ENCODE measurements at places on chromosomes 4 and X.

GRCh38 chrX:39724544-39724943 is 373.2 kb downstream of the BCOR start:
- no peak for DNase-seq

DNA sequence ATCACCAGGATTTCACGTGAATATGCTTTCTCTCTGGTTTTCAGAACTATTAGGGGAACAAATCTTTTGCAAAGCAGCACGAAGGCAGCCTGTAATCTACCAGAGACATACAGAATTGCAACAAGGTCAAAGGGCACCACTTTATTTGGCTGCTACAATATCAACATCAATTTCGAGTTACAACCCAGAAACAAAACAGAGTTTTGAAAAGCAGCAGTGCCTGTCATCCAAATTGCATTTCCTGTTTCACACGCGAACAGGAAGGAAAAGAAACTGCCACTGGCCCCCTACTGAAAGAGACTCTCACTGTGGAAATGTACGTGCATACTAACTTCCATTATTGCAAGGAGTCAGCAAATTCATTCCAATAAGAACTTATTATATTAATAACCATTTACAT is 17.1 kb upstream of the C1QTNF7 start:
- DNase-seq = no peak

GRCh38 chr4:54677416-54677815 is 19.7 kb downstream of the KIT start:
- DNase-seq = no peak

GRCh38 chr4:23278845-23279244 is 586.1 kb downstream of the GBA3 start:
- no peak for DNase-seq

GRCh38 chrX:126770179-126770578 is 49.4 kb upstream of the PRR32 start:
- DNase-seq = no peak

DNA sequence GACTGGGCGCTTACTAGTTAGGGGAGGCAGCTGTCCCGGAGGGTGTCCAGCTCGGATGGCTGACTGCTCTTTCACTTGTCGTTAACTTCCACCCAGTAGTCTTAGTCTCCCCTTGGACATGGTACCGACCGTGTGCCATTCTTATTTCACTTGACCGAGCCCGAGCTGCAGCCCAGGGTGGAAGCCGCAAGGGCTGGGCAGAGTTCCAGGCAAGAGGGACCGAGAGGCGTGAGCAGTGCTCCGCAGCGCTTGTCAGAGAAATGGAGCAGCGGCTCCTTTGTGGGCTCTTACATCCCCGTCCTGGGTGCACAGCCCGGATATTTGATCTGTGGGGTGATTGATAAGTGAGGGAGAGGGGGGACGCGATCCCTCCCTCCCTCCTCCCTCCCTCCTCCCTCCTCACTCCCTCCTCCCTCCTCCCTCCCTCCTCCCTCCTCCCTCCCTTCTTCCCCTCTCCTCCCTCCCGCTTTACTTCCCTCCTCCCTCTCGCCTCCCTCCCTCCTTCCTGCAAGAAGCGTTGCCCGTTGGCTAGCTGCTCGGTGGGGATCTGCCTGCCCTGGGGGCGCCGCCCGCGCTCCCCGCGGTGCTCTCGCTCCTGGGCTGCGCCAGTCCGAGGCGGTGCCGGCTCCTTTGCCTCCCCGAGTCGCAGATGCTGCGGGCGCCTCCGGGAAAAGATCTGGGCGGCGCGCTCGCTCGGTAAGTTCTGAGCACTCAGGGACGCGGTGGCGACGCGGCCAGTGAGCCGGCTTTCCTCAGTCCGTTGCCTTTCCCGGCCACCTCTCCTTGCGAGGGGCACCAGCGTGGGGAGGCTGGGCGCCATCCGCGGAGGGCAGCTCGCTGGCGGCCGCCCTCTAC is at the start of gene SLITRK2:
TSS of gene SLITRK2 (plus strand) at position 499 of the 855 bp plus-strand sequence. CDS start 4,597 bp downstream, outside the sequence.
- DNase-seq = no peak

DNA sequence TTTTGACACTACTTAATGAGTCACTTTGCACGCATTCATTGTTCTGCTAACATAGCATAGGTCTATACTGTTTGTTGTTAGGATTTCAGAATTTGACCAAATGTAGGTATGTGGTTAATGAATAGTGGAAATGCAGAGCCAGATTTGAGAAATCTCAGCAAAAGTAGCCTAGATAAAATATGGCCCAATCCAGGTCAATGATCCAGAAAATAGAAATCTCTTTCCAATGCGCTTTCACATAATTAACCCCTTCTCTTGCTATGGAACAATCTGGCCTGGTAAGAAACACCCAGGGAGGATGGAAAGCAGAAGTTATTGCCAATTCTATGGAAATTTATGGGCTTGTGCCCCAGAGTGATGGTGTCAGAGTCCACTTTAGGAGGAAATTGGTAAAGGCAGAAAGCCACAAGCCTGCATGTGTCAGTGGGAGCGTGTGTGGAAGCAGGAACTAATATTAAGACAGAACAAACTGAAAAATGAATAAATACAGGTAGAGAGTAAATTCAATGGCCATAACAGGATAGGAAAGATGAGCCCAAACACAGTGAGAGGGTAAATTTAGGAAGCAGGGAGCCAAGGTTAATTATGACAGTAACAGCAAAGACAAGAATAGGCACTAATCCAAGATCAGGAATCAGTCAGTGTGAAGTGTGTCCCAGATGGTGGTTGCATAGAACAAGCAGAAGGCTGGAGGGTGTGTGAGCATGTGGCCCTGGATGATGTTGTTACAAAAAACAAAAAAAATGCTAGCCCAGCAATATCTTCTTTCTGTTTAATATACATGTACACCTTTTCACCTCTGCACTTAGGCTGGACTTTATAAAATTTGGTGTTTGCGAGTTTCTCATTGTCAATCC is 102.9 kb downstream of the SYTL5 start:
- no peak for DNase-seq

GRCh38 chrX:49878128-49878833 is 1.0 kb upstream of the USP27X start:
- no peak for DNase-seq

Measured in T-helper 22 cell (primary cell).